ENCODE measurements at places on chromosomes 16 and 17.

- no peak for DNase-seq
These were observed 98.3 kb upstream of the MYOCD start for GRCh38 chr17:12567077-12568053.

- no peak for DNase-seq
These were observed 29.4 kb upstream of the BAHCC1 start for GRCh38 chr17:81365601-81366585.

DNA sequence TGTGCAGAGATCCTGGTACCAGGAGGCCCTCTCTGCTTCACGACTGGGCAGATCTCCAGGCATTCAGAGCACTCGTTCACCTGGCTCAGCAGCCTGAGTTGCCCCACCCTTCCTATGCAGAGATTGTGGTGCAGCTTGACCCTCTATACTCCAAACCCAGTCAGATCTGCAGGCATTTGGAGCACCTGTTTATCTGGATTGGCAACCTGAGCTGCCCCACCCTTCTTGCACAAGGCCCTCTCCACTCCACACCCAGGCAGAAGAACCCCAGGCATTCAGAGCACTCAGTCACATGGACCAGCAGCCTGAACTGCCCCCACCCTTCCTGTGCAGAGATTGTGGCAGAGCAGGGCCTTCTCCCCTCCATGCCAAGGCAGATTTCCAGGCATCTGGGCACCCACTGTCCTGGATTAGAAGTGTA lies 88.4 kb upstream of the CDH5 start:
- no peak for DNase-seq

DNA sequence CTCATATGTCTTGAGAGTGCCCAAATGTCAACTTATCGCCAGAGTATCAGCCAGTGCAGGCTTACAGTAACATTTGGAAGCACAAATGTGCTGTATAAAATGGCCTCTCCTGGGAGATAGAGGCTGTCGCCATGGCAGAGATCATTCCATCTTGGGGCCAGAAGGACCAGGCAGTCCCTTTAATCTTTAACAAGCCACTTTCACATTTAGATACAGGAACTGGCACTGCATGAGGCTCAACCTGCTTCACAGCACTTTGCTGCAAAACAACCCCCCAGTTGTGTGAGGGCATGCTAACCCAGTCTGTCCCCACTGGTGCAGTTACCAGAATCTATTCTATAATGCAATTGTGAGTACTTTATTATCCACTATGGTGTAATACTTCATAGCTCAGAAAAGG lies 4.7 kb upstream of the RFFL start:
- no peak for DNase-seq

DNA sequence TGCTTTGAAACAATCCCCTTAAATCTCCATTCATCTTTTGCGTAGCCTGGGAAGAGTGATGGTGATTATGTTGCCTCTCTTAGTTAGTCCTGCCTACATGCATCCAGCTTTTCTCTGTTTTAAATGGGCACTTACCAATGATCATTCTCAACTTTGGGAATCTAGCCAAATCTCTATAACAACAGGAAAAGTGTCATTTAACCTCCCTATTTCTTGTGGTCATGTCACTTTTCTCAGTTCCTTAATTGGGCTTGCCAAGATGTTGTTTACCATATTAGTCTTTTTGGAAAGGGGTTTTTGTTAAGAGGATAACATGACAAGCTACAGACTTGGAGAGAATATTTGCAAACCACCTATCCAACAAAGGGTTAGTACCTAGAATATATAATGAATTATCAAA lies 15.6 kb upstream of the CLEC10A start:
- DNase-seq, result no peak

GRCh38 chr17:33837281-33837680 lies 417.8 kb upstream of the CCL2 start:
- no peak for DNase-seq

DNA sequence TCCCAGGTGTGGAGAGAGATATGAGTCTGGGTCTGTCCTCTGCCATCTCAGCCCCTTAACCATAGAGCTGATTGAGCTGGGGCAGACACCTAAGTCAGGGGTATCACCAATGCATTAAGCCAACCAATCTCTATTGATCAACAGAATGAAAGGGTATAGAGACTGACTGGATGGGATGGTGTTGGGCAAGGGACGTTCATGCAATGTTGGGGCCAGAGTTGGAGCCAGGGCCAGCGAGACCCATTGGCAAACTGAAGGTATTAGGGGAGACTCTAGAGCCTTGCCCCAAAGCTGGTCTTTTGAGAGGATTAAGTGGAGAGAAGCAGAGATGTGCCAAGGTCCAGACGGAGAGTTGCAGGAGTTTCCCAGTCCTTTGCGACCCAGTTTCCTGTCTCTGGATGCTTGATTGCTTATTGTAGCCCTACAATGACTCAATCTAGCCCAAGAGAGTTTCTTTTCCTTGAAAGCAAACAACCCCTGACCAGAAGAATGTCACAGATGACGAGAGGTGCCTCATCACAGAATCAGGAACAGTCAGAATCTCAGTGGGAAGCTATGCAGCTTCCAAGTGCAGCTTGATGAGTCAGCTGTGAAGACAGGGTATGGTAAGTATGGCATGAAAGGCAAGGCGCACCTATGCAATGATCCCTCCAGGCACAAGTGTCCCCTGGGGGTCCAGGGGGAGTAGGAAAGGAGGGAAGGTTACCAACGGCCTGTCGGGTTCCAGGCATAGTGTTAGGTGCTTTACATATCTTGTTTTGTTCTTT lies 137.2 kb downstream of the UTP18 start:
- no peak for DNase-seq

GRCh38 chr16:66004699-66005098 lies 361.8 kb upstream of the CDH5 start:
- DNase-seq, result no peak

- DNase-seq, result no peak
These were observed 4.2 kb upstream of the SPAG9 start for GRCh38 chr17:51124640-51125503.

- DNase-seq, result no peak
These were observed 254.4 kb downstream of the SLC39A11 start for GRCh38 chr17:72838068-72838467.

GRCh38 chr17:46994993-46995392 lies 15.9 kb upstream of the RPRML start:
- no peak for DNase-seq

DNA sequence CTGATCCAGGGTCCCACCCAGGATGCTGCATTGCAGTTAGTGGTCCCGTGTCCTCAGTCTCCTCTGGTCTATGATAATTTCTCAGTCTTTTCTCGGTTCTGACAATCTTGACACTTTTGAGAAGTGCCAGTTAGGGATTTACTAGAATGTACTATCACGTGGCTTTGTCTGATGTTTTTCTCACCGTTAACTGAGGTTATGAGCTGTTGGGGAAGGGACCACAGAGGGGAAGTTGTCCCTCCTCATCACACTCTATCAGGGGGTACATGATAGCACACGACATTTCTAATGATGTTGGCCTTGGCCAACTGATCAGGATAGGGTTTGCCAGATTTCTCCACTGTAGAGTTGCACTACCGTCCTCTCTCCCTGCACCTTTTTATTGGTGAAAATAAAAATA lies 250.9 kb upstream of the SDK2 start:
- no peak for DNase-seq

- DNase-seq, result no peak
These were observed 331.1 kb downstream of the SLC39A11 start for GRCh38 chr17:72761431-72761830.

GRCh38 chr17:40035162-40035559 lies 19.0 kb downstream of the MED24 start:
- DNase-seq, result no peak

DNA sequence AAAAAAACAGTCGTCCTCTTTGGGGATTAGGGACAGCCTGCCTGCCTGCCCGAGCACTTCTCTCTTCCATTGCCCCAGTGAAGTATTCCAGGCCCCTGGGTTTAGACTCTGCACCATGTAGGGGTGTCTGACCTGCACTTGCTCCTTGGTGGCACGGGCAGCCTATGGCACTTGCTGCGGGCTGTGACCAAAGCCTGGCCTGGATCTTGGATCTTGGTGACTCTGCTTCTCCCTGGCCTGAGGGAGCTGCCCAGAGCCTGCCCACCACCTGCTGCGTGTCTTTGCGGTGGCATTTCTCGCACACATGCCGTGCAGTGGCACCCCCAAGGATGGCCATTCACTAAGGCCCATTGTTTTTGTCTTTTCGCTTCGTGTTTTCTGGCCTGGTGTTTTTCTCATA lies 6.1 kb upstream of the STH start:
- no peak for DNase-seq

GRCh38 chr16:14146445-14146844 lies 75.3 kb downstream of the MRTFB start:
- no peak for DNase-seq

GRCh38 chr17:81960130-81960958 lies 643 bp downstream of the NOTUM start:
- no peak for DNase-seq

DNA sequence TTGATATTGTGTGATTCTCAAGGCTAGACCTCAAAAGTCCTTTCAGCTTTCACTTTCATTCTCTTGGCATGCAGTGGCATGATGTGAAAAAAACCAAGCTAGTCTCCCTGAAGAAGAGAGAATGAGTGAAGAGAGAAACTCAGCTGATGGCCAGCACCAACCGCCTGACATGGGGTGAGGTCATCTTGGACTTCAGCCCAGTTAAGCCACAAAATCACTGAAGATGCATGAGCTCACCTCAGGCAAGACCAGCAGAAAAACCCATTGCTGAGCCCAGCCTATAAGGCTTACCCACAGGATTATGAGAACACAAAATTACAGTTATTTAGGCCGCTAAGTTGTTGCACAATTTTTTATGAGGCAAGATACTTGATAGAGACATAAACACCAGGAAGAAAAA lies 496.5 kb downstream of the TOX3 start:
- DNase-seq, result no peak

GRCh38 chr17:74972973-74973328 lies 392 bp upstream of the HID1 start:
- no peak for DNase-seq

GRCh38 chr17:19781488-19782458 lies 33.7 kb upstream of the ALDH3A1 start:
- DNase-seq, result no peak

DNA sequence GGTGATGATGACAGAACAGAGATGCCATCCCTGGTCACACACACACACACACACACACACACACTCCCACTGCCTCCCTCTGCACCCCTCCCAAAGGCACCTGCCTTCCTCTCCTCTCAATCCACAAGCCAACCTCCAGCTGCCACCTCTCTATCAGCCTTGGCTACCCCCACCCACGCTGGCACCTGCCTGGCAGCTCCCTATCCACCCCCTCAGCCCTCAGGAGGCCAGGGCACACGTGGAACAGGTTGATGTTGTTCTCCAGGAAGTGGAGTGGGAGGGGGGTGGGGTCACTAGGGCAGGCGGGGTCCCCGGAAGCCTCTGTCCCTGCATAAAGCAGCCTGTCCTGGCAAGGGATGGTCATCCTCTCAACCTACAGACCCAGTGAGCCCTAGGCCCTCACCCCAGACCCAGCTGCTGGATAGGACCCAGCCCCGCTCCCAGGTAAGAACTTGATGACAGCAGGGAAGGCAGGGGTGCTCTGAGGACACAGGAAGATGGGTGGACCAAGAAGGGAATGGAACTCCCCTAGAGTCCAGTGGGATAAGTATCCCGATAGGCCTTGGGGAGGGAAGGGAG lies at the start of gene GSDMA:
GSDMA (plus strand) TSS at position 363 of the 579 bp plus-strand sequence. CDS start 2,684 bp downstream, outside the sequence.
- no peak for DNase-seq

- DNase-seq, result no peak
These were observed 79.6 kb upstream of the TEKT1 start for GRCh38 chr17:6910987-6911603.

DNA sequence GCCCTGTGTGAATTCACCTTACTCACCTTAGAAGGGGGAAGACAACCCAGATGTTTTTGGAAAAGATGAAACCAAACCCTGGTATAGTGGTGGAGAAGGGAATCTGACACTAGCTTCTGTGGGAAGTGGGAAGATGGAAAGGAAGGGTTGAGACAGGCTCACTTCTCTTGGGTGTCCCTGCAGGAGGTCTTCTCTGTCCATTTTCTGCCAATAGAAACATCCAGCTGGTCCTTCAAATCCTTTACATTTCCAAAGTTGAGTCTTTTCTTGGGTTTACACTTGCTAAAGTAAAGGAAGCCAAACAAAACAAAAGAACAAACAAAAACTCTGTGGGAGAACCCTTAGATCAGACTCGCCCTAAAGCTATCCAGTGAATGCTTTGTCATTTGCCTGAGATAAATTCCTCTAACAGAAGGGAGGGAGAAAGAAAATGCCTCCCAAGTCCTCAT lies 10.2 kb downstream of the HOXB1 start:
- no peak for DNase-seq

Measured in stimulated activated CD4-positive, alpha-beta T cell treated with anti-CD3 and anti-CD28 coated beads, TNF-alpha, amount 100 ng/mL, for 24 hours (primary cell).